ENCODE measurements at places on chromosomes 4 and X. TPM values are rescaled to one million over a fixed set of nuclear protein-coding genes. Genes with fewer than 3 reads are reported as not detected.

Gene RPS6KA6
- total RNA-seq, result 8.5 TPM

Gene TMEM255A
- total RNA-seq, result 0.43 TPM

Gene SSX2B
- not detected for total RNA-seq

Gene PCDH19
- total RNA-seq, result 0.21 TPM

Gene FHIP1A
- total RNA-seq, result 53.2 TPM

Gene FGG
- total RNA-seq, result under 0.01 TPM

Gene FGF13
- total RNA-seq, result 3.0 TPM

Gene QRFPR
- total RNA-seq, result not detected

Gene CASP3
- 34.6 TPM for total RNA-seq

Gene NSUN7
- total RNA-seq, result 3.6 TPM

Gene ETDB
- not detected for total RNA-seq

Gene UGT2A1
- not detected for total RNA-seq

Gene TASL
- total RNA-seq, result not detected

Gene HPF1
- 13.0 TPM for total RNA-seq

Gene NALF2
- total RNA-seq, result 2.4 TPM

Gene NXF3
- not detected for total RNA-seq

Gene ARHGAP24
- total RNA-seq, result 5.5 TPM

Gene RTL5
- total RNA-seq, result under 0.01 TPM

Gene SOWAHD
- under 0.01 TPM for total RNA-seq

Gene CENPVL2
- total RNA-seq, result not detected

Gene KIAA1210
- not detected for total RNA-seq

Gene RHOXF2B
- not detected for total RNA-seq

Gene VEGFC
- total RNA-seq, result 9.9 TPM

Gene ZAR1
- not detected for total RNA-seq

Gene ARHGAP4
- total RNA-seq, result 1.4 TPM

Gene KDM6A
- total RNA-seq, result 21.5 TPM

Gene SPCS3
- total RNA-seq, result 146 TPM

Gene UGT2B17
- under 0.01 TPM for total RNA-seq

Gene PLCXD1
- total RNA-seq, result 9.6 TPM

Gene SATL1
- total RNA-seq, result not detected

Gene EXOC1
- total RNA-seq, result 79.2 TPM

Gene COX7B2
- total RNA-seq, result not detected

Gene EPHA5
- not detected for total RNA-seq

Gene MAGEB10
- not detected for total RNA-seq

Gene GRXCR1
- not detected for total RNA-seq

Gene MAGED4
- total RNA-seq, result 0.57 TPM

Gene TLR3
- 7.5 TPM for total RNA-seq

Gene TSC22D3
- 75.5 TPM for total RNA-seq

Gene AWAT1
- not detected for total RNA-seq

Gene CA5B
- total RNA-seq, result 6.8 TPM

Gene PLAC8
- 0.68 TPM for total RNA-seq

Gene FRMD7
- total RNA-seq, result not detected

Gene PROM1
- 0.34 TPM for total RNA-seq

Gene S100G
- not detected for total RNA-seq

Gene TMEM154
- total RNA-seq, result 23.6 TPM
